ENCODE measurements at places on chromosomes 2 and 18.

DNA sequence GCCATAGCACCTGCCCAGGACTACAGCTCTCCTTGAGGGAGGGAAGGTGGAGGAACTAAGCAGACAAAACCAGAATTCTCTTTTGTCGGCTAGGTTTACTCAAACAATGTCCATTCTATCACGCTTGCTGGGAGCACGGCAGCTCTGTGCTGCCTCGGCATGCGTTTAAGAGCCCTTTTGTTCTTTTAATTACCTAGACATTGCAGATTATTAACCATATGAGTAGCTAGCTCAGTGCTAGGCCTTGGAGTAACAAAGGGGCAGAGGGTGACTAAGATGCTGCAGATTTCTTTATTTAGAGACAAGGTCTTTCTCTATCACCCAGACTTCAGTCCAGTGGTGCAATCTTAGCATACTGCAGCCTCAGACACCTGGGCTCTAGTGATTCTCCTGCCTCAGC, 11.1 kb downstream of the MSGN1 start:
- no peak for DNase-seq

DNA sequence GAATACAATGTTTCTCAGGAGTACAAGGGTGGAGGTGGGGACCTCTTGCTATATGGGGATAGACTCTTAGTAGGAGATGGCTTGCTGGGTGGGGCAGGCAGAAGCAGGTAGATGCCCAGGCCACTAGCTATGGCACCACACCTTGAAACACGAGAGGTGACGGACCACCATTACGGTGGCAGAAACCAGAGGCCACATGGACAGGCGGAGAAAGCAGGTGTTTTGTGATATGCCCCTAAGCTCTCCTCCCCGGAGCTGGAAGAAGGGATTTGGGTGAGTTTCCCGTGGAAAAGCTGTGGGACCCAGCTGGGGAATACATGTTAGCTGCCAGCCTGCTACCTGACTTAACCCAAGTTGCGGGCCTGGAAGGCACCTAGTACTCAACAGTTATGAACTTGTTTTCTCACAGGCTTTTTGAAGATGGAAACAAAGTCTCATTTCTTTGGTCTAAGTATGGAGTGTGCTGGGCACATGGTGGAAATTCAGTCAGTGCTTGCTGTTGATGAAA, 16.7 kb downstream of the PLA2R1 start:
- DNase-seq, result no peak

DNA sequence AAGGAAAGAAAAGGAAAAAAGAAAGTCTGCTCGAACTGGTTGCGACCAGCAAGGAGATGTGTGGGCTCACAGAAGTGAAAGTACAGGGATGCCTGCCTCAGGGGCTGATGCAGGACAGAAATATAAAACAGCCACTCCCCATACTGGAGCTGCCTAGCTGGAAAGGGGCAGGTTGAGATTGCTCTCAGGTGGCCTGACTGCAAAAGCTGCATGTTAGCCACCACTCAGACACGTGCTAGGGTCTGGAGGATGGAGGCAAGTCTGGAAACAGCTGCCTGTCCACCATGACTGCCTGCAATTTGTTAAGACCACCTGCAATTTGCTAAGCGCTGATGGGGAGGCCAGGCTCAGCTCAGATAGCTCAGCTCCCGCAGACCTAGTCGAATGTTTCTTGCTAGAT, 17.9 kb downstream of the B3GNT7 start:
- DNase-seq, result no peak

- DNase-seq, result no peak
Measured at GRCh38 chr18:77366720-77367641, 117.3 kb downstream of the GALR1 start.

DNA sequence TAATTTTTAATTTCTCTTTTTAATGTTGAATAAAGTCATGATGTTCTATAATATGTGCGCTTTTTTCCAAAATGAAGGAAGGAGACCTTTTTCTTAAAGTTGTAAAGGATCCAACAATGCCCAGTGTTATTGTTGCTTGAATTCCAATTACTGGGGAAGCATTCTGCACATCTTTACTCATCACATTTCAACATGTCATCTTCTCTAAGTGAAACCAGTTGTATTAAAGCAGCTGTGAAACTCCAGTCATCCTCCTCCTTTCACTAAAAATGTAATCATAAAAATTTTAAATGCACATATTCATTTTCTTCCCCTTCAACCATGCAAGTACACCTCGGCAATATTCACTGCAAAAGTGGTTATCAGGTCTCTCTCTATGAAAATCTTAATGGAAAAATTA, 722.7 kb downstream of the TSN start:
- no peak for DNase-seq

- DNase-seq, result peak; percentile 29
Measured at GRCh38 chr2:218290316-218291261, 1.7 kb downstream of the TMBIM1 start.

DNA sequence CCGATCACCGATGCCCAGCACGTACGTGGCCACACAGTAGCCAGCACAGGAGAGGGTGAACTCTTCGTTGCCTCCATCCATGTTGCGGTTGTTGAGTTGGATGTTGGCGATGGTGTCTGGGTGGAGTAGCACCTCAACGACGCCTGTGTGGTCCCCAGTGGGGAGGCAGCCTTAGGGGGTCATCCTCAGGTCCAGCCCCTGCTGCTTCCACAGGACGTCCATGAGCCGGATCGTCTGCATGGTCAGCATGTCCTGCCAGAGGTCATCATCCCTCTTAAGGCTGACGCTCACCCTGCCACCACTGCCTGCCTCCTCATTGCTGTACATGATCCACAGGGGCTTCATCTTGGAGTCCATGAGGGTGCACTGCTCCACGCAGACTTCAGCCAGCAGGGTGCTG, 369.3 kb downstream of the CMPK2 start:
- DNase-seq, result no peak

DNA sequence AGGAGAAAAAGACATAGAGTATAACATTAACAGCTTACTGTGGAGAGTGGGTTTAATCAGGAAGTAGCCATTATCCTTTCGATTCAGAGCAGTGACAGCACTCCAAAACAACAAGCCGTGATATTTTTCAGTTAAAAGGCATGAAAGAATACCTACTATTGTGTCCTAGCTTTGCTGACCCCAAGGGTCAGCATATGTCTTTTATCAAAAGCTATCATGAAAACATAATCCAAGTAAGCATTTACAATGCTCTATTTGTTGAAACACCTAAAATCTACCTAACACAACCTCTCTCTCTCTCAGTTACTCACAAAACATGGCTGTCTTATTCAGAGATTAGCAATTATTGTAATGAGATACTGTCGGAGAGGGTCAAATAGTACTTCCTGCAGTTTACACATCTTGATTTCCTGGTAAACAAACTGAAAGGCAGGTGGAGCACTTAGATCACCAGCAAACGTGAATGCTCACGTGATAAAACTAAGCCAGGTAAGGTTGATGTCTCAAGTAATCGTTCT, 100.0 kb downstream of the BAZ2B start:
- DNase-seq, result no peak

Data from left hindlimb (tissue), 1 donor.